Heart left ventricle (tissue), 16 donors: ENCODE measurements at places on chromosomes 11 and 22. TPM values are rescaled to one million over a fixed set of nuclear protein-coding genes. Genes with fewer than 3 reads are reported as not detected.
A peak's percentile ranks its signal among the peaks of the same experiment; 100 is the strongest.

MICAL2 gene
- total RNA-seq = 91.0 TPM

SLC25A18 gene
- total RNA-seq = 6.3 TPM

PLEKHB1 gene
- 9.6 TPM for total RNA-seq

SERHL2 gene
- total RNA-seq = 5.3 TPM

CTSC gene
- 19.5 TPM for total RNA-seq

IGSF9B gene
- 35.9 TPM for total RNA-seq

OR10D3 gene
- total RNA-seq = not detected

GGTLC3 gene
- not detected for total RNA-seq

CBLIF gene
- total RNA-seq = not detected

OR51B5 gene
- total RNA-seq = not detected

DNA sequence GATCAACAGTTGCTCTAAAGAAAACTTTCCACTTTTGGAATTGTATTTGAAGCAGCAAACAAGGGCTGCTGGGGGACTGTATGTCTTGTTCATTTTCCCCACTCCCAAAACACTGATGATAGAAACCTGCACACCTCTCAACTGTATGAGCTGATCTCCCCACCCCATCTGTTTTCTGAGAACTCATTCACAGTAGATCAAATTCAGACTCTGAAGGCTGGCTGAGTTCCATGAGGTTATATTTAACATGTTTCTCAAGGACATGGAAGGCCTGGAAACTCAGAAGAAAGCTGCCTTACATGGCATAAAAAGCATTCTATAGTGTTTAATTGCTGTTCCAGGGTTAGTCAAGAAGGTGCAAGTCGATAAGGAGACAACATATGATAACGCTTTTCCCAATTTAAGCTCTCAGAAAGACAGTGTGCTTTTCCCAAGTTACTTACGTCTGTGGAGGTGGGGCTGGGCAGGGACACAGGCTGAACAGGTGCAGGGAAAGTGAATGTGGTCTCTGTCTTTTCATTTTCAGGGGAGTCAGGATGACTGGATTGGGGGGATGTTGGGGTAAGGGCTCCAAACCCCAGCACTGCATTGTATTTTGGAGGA lies 23.0 kb downstream of the LARGE2 start:
- no peak for DNase-seq

GRCh38 chr11:113474362-113475159 lies 637 bp downstream of the DRD2 start:
- peak; percentile 75 for DNase-seq

GRCh38 chr11:43803766-43804165 lies 76.9 kb upstream of the ALKBH3 start:
- DNase-seq = no peak

- no peak for DNase-seq
These were observed 72.3 kb downstream of the PRMT3 start for GRCh38 chr11:20459865-20460264.

GRCh38 chr11:23988381-23989006 lies 508.4 kb upstream of the LUZP2 start:
- no peak for DNase-seq

DNA sequence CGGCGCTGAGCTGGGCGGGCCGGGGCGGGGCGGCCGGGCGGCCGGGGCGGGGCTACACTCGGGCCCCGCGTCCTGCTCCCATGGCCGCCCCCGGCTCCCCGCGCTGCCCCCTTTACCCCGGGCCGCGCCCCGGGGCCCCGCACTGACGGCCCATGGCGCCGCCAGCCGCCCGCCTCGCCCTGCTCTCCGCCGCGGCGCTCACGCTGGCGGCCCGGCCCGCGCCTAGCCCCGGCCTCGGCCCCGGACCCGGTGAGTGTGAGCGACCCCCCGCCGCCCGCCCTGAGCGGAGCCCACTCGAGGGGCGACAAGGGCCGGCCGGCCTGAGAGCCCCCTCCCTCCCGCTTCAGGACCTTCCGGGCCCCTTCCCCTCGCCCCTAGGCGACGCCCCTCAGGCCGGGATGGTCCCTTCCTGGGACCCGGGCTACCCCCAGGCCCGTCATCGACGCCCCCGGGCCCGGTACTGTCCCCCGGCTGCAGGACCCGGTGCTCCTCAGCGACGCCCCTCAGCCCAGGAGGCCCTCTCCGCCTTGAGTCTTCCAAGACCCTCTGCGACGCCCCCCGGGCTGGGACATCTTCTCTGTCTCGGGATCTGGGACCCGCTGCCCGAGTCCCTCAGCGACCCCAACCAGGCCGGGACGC lies at the start of gene KREMEN1:
Gene KREMEN1 (plus strand): TSS at position 57 of the 639 bp plus-strand sequence. CDS start 96 bp downstream, at position 153.
- DNase-seq = no peak

GRCh38 chr22:50396751-50397370 lies 53.7 kb downstream of the PPP6R2 start:
- no peak for DNase-seq

- DNase-seq = peak; percentile 40
These were observed 13.4 kb upstream of the GRK2 start for GRCh38 chr11:67252831-67253239.

DNA sequence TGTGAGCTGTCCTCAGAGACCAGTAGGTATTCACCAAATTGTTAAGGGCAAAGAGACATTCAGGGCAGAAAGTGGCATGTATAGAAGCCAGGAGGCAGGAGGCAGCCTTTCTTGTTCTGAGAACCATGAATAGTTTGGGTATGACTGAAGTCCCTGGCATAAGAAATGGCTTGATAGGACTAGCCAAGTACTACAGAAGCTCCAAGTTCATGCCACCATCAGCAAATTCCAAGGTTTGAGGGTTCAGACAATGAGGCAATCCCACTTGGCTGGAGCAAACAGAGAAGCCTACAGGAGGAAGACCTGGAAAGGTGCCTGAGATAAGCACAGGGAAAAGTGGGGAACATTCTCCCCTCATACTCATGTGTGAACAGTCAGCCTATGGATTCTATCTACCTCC lies 25.8 kb downstream of the XRRA1 start:
- no peak for DNase-seq

DNA sequence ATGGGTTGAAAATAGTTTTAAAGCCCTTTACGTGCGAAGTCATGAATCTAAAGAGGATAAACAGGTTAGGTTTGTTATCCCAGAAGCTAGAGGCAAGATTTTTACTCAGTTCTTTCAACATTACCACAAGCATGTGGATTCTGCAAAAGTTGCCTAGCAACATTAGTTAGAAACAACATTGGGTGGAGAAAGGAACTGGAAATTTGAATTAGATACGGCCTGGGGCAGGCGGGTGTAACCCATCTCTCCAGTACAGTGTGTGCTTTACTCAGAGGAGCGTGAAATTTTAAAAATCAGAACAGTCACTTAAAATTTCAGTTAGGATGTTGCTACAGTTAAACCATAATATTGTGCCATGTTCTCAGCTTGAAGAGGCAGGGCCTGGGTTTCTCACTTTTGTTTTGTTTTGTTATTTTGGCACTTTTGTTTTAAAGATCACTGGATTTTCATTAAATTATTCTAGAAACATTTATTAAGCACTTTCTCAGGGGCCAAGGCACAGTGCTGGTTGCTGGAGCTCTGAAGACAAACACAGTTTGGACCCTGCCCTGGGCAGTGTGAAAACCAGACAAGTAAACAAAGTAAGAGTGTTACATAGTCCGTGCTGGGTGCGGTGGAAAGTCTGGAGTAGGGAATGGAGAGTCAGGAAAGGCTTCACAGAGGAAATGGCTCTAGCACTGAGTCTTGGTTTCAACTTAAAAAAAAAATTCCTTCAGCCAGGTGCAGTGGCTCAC lies 4.4 kb upstream of the WEE1 start:
- no peak for DNase-seq

- no peak for DNase-seq
These were observed 375.3 kb downstream of the DYNC2H1 start for GRCh38 chr11:103484545-103484944.

DNA sequence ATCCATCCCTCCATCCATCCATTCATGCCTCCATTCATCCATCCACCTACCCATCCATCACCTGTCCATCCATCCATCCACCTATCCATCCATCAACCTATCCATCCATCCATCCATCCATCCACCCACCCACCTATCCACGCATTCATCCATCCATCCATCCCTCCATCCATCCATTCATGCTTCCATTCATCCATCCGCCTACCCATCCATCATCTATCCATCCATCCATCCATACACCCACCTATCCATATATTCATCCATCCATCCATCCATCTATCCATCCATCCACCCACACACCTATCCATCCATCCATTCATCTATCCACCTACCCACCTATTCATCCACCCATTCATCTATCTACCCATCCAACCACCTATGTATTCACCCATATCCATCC lies 13.8 kb downstream of the PARVG start:
- DNase-seq = no peak

GRCh38 chr11:11318961-11319360 lies 34.1 kb downstream of the CSNK2A3 start:
- DNase-seq = no peak

DNA sequence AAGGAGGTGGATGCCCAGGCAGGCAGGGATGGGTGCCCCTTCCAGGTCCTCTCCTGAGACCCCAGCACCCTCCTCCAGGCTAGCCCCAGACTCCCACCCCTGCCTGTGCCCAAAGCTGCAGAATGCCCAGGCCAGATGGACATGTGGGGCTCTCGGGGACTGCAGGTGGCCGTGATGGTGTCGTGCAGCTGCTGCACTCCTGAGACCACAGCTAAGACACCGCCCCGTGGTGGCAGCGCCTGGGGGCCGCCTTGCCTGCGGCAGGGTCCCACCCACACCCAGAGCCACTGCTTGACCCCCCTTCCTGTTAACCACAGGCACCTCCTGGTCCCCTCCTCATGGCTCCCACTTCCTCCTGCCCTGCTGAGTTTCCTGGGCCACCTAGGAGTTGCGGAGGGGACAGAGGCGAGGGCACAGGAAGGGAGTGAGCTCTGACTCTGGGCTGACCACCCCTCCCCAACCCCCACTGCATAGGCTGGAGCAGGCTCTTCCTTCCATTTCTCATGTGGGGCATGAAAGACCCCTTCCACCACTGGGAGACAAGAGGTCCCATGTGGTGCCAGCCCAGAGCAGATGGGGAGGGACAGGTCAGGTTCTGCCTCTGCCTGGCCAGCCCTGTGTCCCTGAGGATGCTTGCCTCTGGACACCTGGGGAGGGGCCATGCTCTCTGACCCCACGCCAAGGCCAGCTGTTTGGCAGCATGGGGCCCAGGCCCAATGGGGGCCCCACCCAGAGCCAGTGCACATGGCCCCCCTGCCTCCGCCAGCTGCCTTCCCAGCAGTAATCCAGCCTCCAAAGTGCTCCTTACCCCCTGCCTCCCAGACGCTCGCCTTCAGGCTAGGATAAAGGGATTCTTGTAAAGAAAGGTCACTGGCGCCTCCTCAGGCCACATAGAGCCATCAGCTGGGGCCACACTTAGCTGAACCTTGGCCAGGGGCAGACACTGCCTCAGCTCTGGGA lies 29.3 kb downstream of the OSBPL5 start:
- peak; percentile 66 for DNase-seq
